ENCODE measurements at places on chromosomes 2 and 18.

GRCh38 chr18:904218-905090, at the start of gene ADCYAP1:
TSS of gene ADCYAP1 (plus strand) at chr18:904871. CDS start at chr18:905387, 516 bp downstream.
- no peak within 1 kb of the TSS for H3K27ac ChIP-seq
- peak within 1 kb of the TSS; percentile 2 for H3K4me3 ChIP-seq
- no peak for DNase-seq
- H3K4me1 ChIP-seq, result peaks cover 6% of the 10 kb centered on the region

- DNase-seq, result no peak
- H3K4me3 ChIP-seq, result no peak overlapping the region
- H3K36me3 ChIP-seq, result no peaks in the 10 kb centered on the region
- peaks cover 30% of the 10 kb centered on the region for H3K27me3 ChIP-seq
- no peaks in the 10 kb centered on the region for H3K4me1 ChIP-seq
Measured at GRCh38 chr18:9994026-9994570, 80.3 kb downstream of the VAPA start.

DNA sequence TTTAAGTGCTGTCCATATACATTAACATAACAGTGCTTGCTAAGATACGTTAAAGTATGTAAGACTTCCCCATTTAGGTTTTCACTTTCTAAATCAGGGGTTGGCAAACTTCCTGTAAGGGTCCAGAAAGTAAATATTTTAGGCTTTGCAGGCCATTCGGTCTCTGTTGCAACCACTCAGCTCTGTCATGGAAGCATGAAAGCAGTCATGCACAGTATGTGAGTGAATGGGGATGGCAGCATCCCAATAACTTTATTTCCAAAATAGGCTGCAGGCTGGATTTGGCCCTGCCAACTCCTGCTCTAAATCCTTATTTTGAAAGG, 128.7 kb downstream of the PLA2R1 start:
- H3K4me3 ChIP-seq, result no peak overlapping the region
- peaks cover 15% of the 10 kb centered on the region for H3K27me3 ChIP-seq
- no peak for DNase-seq

DNA sequence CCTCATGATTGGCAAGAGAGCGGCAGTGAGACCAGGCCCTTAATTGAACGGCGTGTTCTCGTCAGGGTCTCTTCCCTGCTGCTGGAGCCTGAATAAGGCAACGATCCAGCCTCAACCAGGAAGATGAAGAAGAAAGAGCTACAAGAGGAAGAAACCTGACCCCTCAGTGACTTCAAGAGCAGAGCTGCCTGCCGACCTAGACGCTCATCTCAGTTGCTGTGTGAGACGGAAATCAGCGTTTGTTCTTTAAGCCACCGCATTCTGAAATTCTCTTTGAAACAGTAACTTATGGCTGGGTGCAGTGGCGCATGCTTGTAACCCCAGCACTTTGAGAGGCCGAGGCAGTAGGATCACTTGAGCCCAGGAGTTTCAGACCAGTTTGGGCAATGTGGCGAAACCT, 29.6 kb upstream of the KCNG3 start:
- no peaks in the 10 kb centered on the region for H3K36me3 ChIP-seq
- no peak overlapping the region for H3K27ac ChIP-seq
- peaks cover 2% of the 10 kb centered on the region for H3K4me1 ChIP-seq
- no peaks in the 10 kb centered on the region for H3K27me3 ChIP-seq
- H3K4me3 ChIP-seq, result no peak overlapping the region
- no peak for DNase-seq

- no peaks in the 10 kb centered on the region for H3K36me3 ChIP-seq
- H3K27ac ChIP-seq, result no peak overlapping the region
- DNase-seq, result no peak
- no peaks in the 10 kb centered on the region for H3K4me1 ChIP-seq
Measured at GRCh38 chr2:138175066-138175465, 210.8 kb downstream of the HNMT start.

- no peaks in the 10 kb centered on the region for H3K27me3 ChIP-seq
- no peak overlapping the region for H3K4me3 ChIP-seq
- no peaks in the 10 kb centered on the region for H3K36me3 ChIP-seq
- DNase-seq, result no peak
Measured at GRCh38 chr18:43141208-43141607, 25.7 kb upstream of the RIT2 start.

DNA sequence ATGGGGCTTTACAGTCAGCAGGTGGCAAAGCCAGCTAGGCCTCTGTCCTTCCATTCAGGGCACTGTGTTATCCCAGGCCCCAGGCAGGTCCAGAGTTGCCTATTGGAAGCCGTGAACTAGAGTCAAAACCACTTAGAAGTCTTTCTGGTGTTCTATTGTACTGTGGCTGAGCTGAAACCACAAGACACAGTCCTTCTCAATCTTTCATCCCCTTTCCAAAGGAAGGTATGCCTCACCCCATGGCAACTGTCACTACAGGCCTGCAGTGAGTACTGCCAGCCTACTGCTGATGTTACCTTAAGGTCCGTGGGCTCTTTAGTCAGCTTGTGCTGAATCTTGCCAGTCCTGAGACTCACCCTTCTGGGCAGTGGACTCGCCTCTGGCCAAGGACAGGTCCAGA, 181.6 kb downstream of the GULP1 start:
- H3K4me3 ChIP-seq, result no peak overlapping the region
- no peak overlapping the region for H3K27ac ChIP-seq
- no peaks in the 10 kb centered on the region for H3K27me3 ChIP-seq
- H3K36me3 ChIP-seq, result no peaks in the 10 kb centered on the region

- no peak overlapping the region for H3K4me3 ChIP-seq
- no peaks in the 10 kb centered on the region for H3K27me3 ChIP-seq
- H3K36me3 ChIP-seq, result no peaks in the 10 kb centered on the region
- H3K4me1 ChIP-seq, result no peaks in the 10 kb centered on the region
- no peak for DNase-seq
- no peak overlapping the region for H3K27ac ChIP-seq
Measured at GRCh38 chr18:27921904-27922751, 254.8 kb downstream of the CDH2 start.

- H3K27me3 ChIP-seq, result peaks cover 23% of the 10 kb centered on the region
- H3K4me1 ChIP-seq, result no peaks in the 10 kb centered on the region
- no peaks in the 10 kb centered on the region for H3K36me3 ChIP-seq
- no peak overlapping the region for H3K27ac ChIP-seq
- DNase-seq, result no peak
Measured at GRCh38 chr18:34661464-34662087, 48.5 kb upstream of the DTNA start.

- H3K27ac ChIP-seq, result no peak overlapping the region
- no peaks in the 10 kb centered on the region for H3K4me1 ChIP-seq
- H3K27me3 ChIP-seq, result no peaks in the 10 kb centered on the region
- DNase-seq, result no peak
- H3K36me3 ChIP-seq, result no peaks in the 10 kb centered on the region
Measured at GRCh38 chr18:7609617-7610016, 42.5 kb downstream of the PTPRM start.

Measured in T-helper 17 cell (primary cell).